ENCODE measurements at places on chromosomes 5 and 9. TPM values are rescaled to one million over a fixed set of nuclear protein-coding genes. Genes with fewer than 3 reads are reported as not detected.

DNA sequence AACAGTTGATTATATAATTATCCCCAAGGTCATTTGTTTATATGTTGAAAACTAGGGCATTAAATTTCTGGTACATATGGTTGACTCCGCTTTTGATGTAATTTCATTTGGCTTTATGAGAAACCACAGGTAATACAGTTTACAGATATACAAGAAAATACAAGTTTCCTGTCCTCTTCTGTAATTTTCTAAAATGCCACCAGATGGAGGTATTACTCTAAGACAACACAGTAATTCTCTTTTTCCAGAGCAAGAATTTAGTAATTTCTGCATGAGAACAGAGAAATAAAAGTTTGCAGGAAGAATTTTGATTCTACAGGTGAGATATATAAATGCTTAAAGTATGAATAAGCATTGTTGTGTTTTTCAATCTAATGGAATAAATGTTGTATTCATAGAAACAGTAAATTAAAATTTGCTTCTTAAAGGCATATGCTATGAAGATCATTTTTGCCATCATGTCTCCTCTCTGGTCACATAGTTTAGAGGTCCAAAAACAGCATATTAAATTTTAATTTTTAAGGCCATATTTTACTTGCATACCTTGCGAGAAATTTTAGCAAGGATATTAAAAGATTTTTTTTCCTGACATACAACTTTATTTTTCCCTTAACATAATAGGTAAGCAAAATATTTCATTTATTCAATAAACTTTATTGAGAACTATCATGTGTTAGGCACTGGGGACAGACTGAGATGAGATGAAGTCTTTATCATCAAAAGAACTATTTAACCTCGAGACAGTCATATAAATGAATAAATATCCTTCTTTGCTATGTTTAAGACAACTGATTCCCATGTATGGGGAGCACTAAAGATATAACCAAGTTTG lies 22.7 kb downstream of the CHD1 start:
- DNase-seq: no peak
- no peak overlapping the region for H3K4me3 ChIP-seq
- H3K27me3 ChIP-seq: no peaks in the 10 kb centered on the region
- no peaks in the 10 kb centered on the region for H3K36me3 ChIP-seq

DNA sequence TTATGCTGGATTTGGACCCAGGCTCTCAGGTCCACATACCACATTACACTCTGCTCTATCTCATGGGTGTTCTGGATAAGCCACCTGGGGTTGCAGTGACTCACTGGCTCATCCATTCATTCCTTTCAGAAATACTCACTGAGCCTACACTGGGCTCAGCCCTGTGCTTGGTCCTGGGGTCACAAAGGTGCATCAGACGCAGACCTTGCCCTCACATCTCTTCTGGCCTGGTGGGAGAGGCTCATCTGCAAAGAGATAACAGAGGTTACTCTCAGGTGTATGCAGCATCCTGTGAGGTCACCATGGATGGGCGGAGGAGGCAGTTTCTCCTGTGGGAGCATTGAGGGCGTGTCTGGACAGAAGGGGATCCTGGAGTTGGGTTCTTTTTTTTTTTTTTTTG lies 12.1 kb downstream of the CDHR2 start:
- no peaks in the 10 kb centered on the region for H3K27me3 ChIP-seq
- no peak overlapping the region for H3K4me3 ChIP-seq
- DNase-seq: no peak
- no peak overlapping the region for H3K27ac ChIP-seq

GRCh38 chr5:172840432-172841154 lies 6.5 kb downstream of the ERGIC1 start:
- H3K36me3 ChIP-seq: no peaks in the 10 kb centered on the region
- H3K4me1 ChIP-seq: peaks cover 6% of the 10 kb centered on the region
- H3K27me3 ChIP-seq: no peaks in the 10 kb centered on the region
- H3K4me3 ChIP-seq: no peak overlapping the region
- no peak for DNase-seq
- H3K27ac ChIP-seq: peak overlapping the region; percentile 64

- H3K4me3 ChIP-seq: peak overlapping the region; percentile 69
- DNase-seq: no peak
- H3K27me3 ChIP-seq: no peaks in the 10 kb centered on the region
- H3K4me1 ChIP-seq: peaks cover 7% of the 10 kb centered on the region
- peak overlapping the region; percentile 98 for H3K27ac ChIP-seq
- H3K36me3 ChIP-seq: no peaks in the 10 kb centered on the region
Observed at GRCh38 chr5:178625679-178626483, 969 bp downstream of the CLK4 start.

DNA sequence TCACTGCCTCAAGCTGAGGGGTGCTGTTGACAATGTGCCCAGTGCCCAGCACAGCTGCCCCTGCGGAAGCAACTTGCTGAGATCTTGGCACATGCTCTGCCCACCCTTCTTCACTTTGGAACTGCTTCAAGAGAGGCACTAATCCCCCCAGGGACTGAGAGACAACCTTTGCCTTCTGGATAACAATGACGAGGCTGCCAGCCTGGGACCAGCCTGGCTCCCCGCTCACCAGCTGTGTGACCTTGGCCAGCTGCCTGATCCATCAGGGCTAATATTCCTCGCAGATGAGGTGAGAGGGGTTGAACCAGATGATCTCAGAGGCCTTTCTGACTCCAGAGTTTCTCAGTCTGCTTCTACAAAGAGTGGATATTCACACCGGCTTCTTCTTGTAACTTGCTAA lies 81.0 kb downstream of the SHB start:
- no peak overlapping the region for H3K4me3 ChIP-seq
- no peak overlapping the region for H3K27ac ChIP-seq
- no peaks in the 10 kb centered on the region for H3K36me3 ChIP-seq
- peaks cover 5% of the 10 kb centered on the region for H3K4me1 ChIP-seq
- peak; percentile 58 for DNase-seq
- H3K27me3 ChIP-seq: no peaks in the 10 kb centered on the region

DNA sequence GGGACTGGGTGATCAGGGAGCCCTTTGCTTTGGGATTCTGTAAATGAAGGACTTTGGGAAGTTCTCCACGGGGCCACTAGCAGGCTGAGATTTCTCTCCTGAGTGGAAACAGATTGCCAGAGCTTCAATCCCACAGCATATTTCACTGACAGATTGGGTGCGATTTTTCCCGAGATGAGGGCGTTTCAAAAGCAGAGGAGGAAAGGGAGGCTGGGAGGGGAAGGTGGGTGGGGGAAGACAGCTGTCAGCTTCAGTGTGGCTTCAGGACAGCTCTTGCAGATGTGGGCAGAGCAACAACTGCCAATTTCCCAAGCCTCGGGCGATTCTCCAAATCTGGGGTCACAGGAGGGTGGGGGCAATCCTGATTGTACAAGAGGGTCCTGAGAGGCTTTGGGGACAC lies 258.5 kb upstream of the ADRA1B start:
- DNase-seq: no peak
- no peaks in the 10 kb centered on the region for H3K36me3 ChIP-seq
- no peak overlapping the region for H3K27ac ChIP-seq
- H3K4me3 ChIP-seq: no peak overlapping the region

Gene NDFIP1
- 93.7 TPM for total RNA-seq

Gene LSM11
- total RNA-seq: 5.9 TPM

Gene LHX3
- total RNA-seq: not detected

Gene IL13
- total RNA-seq: not detected

Gene CDKN2B
- 4.8 TPM for total RNA-seq

Gene MLANA
- not detected for total RNA-seq

Gene RNF183
- total RNA-seq: not detected

Gene IL5
- total RNA-seq: not detected

All from aorta (tissue), 5 donors.